ENCODE measurements at places on chromosomes 16 and 17.

GRCh38 chr17:50203086-50203485 lies 1.7 kb upstream of the COL1A1 start:
- DNase-seq, result no peak

DNA sequence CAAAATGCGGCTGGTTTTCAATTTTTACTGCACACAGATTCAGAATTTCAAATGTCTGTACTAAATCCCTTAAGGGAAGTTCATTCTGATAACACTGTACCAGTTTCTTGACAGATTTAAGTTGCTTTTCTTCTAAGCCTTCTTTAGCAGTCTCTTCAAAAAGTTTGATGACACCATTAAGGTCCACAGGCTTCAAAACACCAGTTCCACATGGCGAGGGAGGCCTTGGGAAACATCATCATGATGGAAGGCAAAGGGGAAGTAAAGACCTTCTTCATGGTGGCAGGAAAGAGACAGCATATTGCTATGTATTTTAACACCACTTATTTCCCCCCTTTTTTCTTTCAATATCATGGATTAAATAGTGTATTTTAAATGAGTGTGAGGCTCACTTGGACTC lies 24.5 kb downstream of the NLRC5 start:
- DNase-seq, result no peak

DNA sequence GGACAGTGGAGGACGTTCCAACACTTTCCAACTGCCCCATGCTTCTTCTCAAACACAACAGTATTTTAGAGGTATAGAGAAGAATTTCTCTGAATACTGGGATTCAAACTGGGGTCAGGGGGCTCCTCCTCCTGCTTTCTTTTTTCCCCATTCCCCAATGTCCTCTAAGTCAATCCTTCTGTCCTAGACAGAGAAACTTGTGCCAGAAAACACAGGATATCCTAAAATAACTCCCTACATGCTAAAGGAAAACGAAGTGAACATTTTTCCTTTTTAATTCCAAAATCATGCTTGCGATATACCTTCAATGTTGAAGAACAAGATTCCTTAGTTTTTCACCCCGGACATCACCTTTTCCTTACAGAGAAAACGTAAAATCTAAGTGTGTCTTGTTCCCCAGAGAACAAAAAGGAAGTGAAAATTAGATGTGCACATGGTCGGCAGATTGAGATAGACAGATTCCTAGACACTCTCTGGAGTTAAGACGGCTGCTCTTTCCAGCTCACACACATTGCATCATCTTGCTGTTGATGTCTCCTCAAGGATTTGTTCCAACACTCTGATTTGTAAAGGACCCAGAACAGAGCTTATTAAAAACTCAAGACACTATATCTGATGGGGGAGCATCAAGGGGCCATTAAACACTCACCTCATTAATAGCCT lies 228.2 kb downstream of the GRIN2A start:
- DNase-seq, result no peak

DNA sequence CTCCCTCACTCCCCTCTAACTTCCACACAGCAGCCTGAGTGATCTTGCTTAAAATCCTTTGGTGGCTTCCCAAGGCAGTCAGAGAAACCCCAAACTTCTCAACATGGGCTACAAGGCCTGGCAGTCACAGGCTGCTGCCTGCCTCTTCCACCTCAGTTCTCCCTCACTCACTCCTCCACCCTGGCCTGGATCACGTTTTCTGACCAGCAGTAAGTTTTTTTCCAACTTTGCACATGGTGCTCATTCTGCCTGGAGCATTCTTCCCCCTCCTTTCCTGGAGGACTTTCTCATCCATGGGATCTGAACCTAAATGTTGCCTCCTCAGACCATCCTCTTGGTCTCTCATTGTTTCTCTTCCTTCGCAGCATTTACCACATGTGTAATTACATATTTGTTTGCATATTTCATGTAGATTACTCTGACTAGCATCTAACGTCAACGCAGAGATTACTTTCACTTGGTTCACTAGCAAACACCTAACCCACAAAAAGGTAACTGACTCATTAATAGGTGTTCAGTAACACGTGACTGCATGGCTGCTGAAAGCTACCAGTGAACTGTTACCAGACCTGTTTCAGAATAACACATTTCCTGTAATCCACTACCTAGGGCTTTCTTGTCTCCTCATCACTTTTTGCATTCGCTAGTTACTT lies 17.1 kb downstream of the GNA13 start:
- no peak for DNase-seq

GRCh38 chr17:64741038-64741641 lies 79.0 kb upstream of the SMURF2 start:
- DNase-seq, result no peak

DNA sequence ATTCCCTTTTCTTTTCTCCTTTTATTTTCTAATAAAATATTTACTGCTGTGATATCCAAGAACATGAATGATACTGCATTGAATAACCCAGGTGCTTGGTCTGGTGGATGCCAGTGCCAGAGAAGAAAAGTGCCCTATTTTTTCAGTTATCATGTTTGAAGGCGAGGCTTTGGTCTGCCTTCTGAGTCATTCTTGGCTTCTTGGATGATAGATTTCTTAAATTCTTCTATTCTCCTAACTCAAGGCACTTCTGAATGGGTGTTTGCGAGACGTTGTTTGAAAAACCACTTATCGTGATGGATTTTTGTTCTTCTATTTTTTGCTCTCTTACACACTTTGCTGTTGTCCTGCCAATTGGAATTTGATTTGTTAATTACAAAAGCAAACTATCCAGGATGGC lies 66.7 kb downstream of the FTO start:
- DNase-seq, result no peak

DNA sequence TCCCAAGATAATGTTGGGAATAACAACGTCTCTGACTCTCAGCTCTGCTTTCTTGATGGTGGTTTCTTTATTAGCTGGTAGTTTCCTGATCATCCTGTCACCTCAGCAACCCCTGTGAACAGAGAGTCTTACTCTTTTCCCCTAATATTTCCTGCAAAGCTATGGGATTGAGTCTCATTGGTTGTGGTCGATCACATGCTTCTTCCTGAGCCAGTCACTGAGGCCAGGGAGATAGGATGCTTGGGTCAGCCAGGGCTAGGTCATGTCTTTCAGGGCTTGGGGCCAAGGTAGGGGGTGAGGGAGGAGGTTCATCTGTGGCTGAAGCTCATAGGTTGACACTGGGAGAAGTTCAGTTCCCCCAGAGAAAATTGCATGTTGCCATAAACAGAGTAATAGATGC lies 114.3 kb downstream of the ABCC1 start:
- DNase-seq, result no peak

DNA sequence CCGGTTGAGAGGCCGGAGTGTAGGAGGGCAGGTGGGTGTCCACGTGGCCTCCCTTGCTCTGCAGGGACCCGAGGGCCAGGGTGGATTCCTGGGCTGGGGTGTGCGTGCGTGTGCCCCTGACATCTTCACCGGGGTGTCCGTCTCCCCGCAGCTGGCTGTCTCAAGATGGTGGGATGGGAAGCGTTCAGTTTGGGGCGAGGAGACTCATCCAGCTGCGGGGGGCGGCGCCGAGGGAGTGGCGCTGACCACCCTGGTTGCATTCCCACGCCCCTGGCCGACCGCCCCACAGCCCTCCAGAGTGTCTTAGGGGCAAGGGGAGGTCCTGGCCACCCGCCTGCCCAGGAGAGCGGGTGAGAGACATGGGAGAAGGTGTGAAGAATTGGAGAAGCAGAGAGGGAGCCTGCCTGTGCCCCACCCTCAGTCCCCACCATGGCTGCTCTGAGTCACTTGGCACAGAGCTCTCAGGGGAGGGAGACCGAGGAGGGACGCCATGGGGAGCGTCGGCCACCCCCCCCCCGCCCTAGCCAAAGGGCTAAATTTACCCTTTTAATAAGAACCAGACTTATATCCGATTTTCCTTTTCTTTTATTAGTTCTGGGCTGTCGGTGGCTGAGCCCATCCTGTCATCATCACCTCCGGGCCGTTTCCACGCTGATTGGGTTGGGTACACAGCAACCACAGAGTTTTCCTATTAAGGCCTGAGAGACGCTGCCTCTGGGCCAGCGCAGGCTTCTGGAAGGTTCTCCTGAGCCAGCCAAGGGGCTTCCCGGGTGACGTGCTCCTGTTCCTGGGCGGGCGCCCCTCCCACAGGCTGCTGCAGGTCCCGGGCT lies 22.0 kb downstream of the BAHCC1 start:
- DNase-seq, result no peak

DNA sequence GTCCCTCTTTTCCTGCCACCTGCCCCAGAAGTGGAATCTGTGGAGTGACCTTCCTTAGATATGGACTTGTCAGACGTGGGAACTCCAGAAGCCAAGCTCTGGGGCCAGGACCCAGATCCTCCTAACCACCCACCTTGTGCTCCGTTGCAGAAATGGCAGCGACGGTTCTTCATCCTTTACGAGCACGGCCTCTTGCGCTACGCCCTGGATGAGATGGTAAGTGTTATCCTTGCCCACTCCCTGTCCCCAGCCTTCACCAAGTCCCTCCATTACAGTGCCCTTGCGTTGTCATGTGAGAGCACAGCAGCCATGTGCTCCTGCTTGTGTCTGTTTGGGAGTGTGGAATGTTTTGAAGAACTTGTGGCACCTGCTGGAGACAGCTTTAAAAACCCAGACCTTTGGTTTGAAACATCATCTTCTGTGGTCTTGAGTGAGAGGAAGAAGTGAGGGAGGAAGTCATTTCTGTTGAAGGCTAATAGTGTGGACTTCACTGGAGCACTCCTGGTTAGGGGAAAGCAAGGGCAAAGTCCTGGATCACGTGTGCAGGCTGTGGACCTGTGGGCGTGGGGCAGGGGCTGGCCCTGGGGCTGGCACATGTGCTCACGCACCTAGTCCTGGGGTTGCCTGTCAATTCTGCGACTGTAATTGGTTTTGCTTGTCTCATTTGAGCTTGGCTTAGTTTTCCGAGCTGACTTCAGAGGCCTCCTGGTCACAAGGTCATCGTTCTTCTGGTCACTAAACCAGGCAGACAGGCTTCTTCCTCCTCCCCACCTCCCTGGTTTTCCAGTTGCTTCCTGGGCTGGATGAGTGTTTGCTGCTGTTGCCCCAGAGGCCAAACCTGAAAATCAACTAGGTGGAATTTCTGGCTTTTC lies 35.8 kb downstream of the MPRIP start:
- DNase-seq, result no peak

DNA sequence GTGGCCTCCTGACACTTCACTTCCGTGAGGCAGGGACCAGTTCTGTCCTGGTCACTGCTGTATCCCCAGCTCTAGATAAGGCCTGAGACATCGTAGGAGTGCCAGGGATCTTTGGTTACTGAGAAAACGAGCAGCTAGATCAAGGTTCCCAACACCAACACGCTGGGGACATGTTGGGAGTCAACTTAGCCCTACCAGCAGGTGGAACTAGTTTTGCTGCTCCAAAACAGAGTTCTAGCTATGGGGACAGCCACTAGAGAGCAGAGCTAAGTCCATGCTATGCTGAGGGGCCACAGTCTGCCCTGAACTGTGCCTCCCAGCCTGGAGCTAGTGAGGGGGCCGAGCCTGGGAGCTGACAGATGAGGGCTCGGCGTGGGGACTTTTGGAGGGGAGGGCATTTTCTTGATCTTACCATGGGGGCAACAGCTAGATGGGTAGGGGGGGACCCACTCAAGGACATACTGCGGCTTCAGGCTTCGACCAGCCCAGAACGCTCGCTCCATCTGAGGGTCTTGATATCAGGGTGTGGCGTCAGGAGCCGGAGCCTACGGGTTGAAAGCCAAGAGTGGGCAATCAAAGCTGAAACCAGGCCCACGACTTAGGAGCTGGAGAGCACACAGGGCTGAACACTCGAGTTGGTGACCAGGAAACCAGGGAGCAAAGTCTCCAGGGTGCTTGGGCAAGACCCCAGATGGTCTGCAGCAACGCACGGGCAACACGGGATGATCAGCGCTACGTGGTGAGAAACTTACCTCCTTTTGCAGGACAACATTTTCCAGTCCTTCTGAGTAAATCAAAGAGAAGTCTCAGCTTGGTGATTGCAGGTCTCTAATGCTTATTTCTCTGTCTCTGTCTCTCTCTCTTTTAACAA lies 13.4 kb downstream of the SNX20 start:
- no peak for DNase-seq

GRCh38 chr17:81955756-81956544 lies 5.0 kb downstream of the NOTUM start:
- no peak for DNase-seq

GRCh38 chr17:40528692-40529417 lies 27.4 kb upstream of the TNS4 start:
- DNase-seq, result no peak

DNA sequence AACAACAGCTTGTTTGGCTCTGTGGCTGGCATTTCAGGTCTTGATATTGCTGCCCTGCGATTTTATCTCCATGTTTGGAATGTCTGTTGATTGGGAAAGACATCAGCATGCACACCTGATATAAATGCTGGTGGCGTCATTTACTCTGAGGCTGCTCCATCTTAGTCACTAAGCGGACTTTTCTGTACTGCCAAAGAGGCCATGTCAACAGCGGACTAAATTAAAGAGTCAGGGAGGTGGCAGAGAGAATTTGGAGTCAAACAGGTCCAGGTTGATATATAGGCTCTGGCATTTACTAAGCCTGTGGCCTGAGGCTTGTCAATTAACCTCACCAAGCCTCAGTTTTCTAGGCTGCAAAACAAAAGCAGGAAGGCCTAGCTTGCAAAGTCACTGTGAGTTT lies 6.2 kb downstream of the RBFOX1 start:
- DNase-seq, result no peak

DNA sequence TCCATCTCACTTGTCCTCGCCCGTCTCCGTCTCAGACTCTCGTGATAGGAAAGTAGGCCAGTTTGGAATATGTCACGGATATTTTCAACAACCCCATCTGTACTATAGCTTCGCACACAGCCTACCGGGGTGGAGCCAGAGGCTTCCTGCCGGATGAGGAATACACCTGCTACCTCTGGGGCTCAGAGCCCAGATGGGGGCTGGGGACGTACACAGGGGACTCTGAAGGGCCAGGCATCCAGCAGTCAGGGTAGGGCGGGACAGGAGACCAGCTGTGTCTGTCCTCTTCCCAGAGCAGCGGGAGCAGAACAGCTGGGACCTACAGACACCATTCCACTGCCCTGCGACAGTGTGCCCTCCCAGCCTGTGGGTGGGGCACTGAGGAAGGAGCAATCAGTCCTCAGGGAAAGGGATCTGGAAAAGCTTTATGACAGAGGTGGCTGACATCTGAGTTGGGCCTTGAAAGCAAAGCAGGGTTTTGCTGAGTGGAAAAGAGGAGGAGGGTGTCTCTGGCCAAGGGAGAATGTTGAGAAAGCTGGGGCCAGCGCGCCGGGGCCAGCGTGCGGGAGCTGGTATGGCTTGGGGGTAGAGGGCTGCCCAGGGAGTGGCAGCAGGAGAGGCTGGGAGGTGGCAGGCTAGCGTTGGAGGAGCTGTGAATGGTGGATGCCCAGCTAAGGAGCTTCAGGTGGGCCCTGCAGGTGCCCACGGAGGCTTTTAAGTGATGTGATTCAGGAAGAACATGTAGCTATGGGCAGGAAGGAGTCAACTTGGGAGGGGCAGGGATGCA lies 11.5 kb upstream of the SRCIN1 start:
- DNase-seq, result no peak

GRCh38 chr16:8931859-8932258 lies 31.8 kb downstream of the USP7 start:
- peak; percentile 28 for DNase-seq

All from stimulated activated CD8-positive, alpha-beta memory T cell treated with anti-CD3 and anti-CD28 coated beads, Interleukin-7, amount 100 ng/mL, for 1 hour (primary cell).